ENCODE measurements at places on chromosomes 4 and X.

DNA sequence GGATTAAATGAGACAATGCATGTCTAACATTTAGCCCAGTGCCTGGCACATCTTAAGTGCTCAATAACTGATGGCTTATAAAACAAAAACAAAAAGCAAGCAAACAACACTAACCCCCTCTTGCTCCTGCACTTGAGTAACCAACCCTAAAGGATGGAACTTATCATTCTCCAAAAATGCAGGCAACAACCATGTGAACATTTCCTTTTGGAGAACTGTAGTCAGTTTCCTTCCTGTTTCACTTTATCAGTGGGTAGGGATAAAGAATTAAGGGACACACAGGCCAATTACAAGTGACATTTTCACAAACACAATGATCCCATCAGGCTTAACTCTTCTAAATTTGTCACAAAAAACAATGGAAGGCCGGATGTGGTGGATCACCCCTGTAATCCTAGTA is 30.4 kb downstream of the RPS3A start:
- no peak for DNase-seq

DNA sequence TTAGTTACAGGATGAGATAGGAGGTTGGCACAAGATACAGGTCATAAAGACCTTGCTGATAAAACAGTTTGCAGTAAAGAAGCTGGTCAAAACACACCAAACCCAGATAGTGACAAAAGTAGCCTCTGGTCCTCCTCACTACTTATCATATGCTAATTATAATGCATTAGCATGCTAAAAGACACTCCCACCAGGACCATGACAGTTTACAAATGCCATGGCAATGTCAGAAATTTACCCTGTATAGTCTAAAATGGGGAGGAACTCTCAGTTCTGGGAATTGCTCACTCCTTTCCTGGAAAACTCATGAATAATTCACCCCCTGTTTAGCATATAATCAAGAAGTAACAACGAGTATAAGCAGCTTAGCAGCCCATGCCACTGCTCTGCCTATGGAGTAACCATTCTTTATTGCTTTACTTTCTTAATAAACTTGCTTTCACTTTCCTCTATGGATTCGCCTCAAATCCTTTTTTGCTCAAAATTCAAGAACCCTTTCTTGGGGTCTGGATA is 1254.4 kb downstream of the PCDH7 start:
- DNase-seq, result no peak

GRCh38 chrX:119870626-119871131 is 854 bp downstream of the RNF113A start:
- peak; percentile 6 for DNase-seq

GRCh38 chr4:41882625-41883347 is 52.4 kb upstream of the TMEM33 start:
- peak; percentile 64 for DNase-seq

GRCh38 chr4:63218856-63219255 is 1190.4 kb downstream of the TECRL start:
- DNase-seq, result no peak

DNA sequence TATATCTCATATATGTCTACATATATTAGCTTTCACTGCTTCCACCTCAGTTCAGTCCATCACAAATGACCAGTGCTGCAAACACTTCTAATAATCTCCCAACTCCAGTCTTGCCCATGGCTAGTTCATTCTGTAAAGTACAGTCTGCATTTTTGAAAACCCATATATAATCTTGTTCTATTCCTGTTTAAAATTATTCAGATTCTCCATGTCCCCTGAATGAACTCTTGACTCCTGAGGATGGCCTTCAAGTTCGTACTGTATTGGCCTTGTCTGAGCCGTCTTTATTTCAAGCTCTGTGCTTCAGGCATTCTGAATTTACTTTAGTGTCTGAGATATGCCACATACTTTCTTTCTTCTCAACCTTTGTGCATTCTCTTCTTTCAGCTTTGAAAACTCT is 84.7 kb downstream of the PTPN13 start:
- no peak for DNase-seq

DNA sequence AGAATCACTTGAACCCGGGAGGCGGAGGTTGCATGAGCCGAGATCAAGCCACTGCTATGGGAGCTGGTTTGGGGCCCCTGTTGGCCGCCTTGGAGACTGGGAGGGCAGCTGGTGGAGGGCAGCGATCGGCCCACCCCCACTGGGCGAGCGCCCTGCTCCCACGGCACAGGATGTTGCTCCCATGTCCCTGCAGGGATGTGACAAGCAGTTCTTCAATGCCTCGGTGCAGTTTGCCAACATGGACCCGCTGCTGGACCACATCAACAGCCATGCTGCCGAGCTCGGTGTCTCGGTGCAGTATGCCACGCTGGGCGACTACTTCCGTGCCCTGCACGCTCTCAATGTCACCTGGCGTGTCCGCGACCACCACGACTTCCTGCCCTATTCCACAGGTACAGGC is 19.4 kb downstream of the MAN2B2 start:
- no peak for DNase-seq

DNA sequence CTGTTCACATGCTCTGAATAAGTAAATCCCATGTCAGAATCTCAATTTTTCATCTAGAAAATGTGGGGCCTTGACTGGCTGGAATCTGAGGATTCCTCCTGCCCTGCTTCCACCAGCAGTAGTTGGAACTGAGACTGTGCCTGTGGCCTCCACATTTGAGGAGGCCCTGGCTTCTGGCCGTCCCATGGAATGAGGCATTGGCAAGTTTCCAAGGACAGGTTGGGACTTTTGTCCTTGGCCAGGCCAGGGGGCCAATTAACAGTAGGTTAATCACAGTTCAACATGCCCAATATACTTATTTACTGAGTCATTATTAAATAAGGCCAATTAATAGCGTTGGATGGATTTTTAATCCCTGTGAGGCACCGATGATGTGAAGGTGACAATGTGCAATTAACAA is 50.2 kb upstream of the GABRE start:
- no peak for DNase-seq

DNA sequence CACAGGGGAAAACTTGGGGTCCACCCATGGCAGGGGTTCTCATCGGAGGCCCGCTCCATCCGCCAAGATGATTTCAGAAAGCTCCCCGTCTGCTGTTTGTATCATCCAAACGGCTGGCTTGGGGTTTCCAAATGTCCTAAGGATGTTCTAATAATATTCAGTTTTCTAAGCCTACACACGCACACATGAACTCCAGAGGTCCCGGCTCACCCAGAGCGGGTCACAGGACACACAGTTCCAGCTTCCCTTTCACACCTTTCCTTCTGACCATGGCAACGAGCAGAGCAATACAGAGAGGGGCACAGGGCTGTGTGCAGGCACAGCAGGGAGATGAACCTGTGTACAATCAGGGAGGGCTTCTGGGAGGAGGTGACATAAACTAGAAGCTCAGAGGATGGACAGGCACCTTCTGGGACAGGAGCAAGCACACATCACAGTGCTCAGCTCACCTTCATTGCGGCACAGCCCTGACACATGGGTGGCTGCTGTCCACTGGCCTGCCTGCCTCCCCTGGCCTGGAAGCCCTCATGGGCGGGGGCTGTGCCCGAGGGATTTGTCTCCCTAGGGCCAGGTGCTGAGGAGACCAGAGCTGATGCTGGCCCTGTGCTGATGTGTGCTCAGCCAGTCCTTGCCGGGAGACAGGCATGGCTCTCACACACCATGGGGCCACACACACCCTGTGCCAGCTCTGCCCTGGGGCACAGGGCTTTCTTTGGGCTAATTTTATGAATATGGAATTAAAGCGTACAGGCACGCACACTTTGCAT is 44.8 kb downstream of the ABLIM2 start:
- DNase-seq, result no peak

- no peak for DNase-seq
These were observed 528 bp upstream of the SLC25A4 start for GRCh38 chr4:185142564-185142911.

GRCh38 chrX:40644821-40645358 is 2.5 kb downstream of the CXorf38 start:
- DNase-seq, result no peak

DNA sequence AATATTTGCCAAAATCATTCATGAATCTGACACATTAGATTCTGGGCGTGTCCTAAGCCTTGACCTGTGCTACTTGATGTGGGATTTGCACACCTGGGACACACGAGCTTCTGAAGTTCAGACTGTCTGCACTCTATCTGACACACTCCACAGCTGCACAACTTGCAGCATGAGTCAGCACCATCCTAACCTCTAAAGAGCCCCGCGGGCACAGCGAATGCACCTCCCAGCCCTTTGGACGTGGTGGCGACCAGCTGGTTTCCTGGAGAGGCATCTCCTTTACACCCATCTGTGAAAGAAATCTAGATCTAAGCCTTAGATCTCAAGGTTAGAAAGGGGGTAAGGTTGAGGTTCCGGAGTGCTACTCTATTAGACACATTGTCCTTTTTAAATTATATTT is 69.2 kb downstream of the SORBS2 start:
- DNase-seq, result no peak

DNA sequence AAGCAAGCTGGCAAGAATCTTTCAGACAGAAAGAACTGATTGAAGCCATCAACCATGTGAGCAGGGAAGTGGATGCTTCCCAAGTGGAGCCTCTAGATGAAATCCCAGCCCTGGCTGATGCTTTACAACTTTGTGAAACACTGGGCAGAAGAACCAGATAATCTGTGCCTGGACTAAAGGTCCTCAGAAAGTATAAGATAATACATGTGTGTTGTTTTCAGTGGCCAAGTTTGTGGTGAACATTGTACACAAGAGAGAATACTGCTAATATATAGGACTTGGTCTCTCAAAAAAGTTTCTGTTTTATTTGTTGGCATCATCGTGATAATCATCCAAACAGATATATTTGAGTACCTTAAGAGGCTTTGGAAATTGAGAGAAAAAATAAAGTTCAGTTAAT is 1367.8 kb upstream of the IGFBP7 start:
- no peak for DNase-seq

- DNase-seq, result no peak
These were observed 189.1 kb upstream of the RBPJ start for GRCh38 chr4:26131711-26132110.

DNA sequence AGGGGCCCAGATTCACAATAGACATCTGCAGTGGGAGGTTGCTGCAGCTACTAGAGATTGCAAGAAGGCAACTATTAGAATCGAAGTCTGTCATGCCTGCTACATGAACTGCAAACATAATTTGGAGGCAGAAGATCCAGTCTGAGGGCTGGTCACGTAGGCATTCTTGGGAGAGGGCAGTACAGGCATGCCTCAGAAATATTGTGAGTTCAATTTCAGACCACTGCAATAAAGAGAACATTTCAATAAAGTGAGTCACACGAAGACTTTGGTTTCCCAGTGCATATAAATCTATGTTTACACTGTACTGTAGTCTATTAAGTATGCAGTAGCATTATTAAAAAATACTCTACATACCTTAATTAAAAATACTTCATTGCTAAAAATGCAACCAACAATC is 585.8 kb upstream of the FAT1 start:
- no peak for DNase-seq

DNA sequence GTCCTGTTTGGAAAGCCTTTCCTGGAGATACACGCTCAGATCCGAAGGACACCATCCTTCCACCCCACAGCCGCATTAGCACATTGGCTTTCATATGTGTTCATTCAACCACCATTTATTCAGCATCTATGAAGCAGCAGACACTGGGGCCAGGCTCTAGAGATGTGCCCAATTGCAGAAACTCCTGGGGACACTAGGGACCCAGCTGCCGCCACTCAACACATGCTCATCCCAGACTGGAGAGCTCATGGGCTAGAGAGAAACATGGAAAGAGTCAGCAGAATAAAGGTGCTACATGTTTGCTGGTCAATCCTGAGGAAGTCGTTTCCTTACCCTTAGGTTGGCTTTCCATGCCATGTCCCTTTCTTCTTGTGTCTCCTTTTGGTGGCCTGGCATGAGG is 7.6 kb downstream of the CTAG1A start:
- DNase-seq, result no peak

DNA sequence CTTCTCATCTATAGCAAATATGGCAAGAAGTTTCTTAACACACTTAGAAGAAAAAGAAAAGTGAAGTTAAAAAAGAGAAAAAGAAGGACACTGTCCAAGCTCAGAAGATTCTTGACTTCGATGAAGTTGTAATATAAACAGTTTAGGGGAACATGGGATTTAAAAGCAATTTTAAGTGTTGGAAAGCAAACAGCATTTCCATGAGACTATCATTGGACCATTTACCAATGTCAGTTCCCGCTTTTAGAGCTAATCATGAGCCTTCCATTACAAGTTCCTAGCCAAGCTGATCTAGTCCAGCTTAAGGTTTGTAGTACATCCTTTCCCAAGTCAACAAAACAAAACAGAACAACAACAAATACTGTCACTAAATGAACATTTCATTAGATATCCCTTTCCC is 45.1 kb upstream of the FGF2 start:
- DNase-seq, result no peak
